ENCODE measurements at places on chromosomes 7 and 10.

DNA sequence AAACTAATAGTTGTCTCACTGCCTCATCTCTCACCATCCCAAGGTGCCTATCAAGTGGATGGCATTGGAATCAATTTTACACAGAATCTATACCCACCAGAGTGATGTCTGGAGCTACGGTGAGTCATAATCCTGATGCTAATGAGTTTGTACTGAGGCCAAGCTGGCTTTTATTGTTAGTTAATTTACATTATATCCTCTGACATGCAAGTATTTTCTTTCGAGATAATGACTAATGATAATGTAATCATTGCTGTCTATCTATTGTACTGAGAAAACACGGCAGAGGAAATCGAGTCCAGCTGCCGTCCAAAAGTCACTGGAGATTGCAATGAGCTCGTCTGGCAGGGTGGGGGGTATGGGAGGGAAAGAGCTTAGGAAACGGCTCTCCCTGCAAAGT lies 172.4 kb upstream of the LANCL2 start:
- DNase-seq = no peak

DNA sequence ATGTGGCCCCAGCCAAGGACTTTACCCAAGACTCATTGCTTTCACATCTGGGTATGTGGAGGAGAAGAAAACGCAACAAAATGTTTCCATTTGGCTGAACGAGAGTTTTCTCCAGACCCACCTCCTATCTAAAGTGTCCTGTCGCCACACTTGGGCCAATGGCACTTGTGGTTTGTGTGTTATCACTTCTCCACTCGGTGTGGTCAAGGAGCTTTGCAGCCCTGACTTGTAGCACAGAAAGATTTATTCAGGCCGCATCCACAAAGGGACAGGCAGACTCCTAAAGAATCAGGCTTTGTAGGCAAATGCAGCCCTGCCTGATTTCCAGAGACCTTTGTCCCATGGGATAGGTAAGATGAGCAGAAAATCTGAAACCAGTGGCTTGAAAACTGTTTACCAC lies 12.8 kb upstream of the LRRC4 start:
- DNase-seq = no peak

GRCh38 chr7:150952331-150953050 lies 25.6 kb downstream of the KCNH2 start:
- no peak for DNase-seq

DNA sequence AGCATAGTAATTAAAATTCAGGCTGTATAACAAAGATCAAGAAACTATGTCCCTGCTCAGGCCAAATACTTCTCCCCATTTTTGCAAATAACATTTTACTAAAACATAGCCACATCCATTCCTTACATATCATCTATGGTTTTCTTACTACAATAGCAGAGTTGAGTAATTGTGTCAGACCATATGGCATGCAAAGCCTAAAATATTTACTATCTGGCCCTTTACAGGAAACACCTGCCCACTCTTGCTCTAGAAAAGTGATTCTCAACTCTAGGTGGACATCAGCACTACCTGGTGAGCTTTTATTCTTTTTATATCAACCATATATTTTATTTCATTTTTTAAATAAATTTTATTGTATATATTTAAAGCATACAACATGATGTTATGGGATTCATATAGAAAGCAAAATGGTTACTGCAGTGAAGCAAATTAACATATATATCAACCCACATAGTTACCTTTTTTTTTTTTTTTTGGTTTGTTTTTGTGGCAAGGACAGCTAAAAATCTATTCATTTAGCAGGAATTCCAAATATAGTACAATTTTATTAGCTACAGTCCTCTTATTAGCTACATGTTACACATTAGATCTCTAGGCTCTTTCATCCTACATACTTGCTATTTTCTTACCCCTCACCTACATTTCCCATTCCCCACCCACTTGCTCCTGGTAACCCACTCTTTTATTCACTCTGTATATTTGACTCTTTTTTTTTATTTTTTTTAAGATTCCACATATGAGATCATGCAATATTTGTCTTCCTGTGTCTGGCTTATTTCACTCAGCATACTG lies 19.6 kb downstream of the ABI1 start:
- DNase-seq = no peak

DNA sequence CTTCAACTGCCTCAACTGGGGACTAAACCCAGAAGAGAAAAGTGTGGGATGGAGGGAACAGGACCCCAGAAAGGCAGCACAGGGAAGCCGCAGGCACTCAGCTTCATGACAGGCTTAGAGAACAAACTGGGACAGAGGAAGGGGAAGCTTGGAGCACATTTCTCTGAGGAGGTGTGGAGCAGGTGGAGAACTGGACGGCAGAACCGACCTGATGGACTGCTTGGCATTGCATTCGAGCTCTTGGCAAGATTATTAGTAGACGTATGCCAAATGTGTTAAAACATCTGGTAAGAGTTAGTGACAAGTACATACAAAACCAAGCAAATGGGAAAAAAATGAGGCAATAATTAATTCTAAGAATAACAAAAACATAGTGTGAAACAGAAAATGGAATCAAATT lies 335.7 kb downstream of the SFMBT2 start:
- no peak for DNase-seq

GRCh38 chr7:100130608-100131453 lies 4.1 kb downstream of the MBLAC1 start:
- DNase-seq = peak; percentile 91

GRCh38 chr7:7956531-7957128 lies 12.0 kb upstream of the GLCCI1 start:
- DNase-seq = no peak

- DNase-seq = no peak
These were observed 45.6 kb downstream of the CHCHD3 start for GRCh38 chr7:133036289-133036688.

DNA sequence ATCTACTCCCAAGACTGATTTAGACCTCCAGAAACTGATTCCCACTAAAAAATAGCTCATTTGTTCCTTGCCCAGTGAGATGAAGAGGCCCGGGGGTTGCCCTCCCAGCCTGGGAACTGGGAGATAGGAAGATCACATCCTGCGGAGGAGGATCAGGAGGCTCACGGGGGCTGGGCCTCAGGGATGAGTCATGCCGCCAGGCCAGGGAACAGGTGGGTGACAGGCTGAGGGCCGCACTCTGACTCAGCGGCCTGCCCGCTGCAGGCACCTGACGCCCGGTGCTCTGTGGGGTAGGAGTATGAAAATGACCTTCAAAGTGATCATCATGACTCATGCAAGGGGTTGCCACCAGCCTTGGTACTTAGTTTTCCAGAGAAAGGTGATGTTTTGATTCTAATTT lies 104.5 kb upstream of the ZPBP start:
- DNase-seq = peak; percentile 33

DNA sequence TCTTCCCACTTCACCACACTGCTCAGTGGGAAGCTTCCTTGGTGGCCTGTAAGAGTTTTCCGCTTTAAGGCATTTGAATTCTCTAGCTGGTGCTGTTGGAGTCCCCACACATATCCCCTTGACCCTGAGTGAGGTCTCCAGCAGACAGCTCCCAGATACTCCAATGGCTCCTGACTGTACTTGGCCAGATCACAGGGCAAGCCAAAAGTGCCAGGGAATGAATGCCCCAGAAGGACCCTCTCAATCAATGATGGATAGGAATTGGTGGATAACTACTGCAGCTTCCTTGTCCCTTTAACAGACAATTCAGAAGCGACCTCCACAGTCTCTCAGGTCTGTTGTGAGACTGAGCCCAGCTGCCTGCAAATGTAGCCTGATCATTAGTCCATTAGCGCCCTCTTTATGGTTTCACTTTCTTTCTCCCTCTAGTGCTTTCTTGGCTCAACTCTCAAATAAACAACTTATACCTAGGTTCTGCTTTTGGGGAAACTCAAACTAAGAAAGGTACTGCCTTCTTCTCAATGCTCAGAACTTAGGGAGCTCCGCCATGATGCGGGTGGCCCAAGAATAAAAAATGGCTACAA lies 283.0 kb downstream of the TCF7L2 start:
- DNase-seq = no peak

All from activated CD8-positive, alpha-beta T cell treated with anti-CD3 and anti-CD28 coated beads, Interleukin-2, amount 10 ng/mL, durations not matched to agents 7 days and 5 days (primary cell).